ENCODE measurements at places on chromosomes 5 and 9.
A peak's percentile ranks its signal among the peaks of the same experiment; 100 is the strongest.

DNA sequence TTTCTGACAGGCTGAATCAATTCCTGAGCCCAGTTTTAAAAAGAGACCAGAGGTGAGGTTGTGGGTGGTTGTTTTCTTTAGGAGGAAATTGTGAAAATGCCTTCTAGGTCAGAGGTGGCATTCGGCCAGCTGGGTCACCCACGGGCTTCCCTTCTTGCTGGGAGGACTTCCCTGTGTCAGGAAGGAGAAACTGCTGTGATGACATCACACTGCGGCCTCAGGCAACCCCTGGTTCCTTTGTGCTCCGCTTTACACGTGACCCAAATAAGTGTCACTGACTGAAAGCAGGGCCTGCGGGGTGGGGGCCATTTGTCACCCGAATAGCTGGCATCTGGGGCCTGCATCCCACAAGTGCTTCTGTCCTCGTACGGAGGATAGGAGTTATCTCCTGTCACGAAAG is 39.7 kb downstream of the FABP6 start:
- DNase-seq: peak; percentile 79

GRCh38 chr5:130066644-130067043 is 162.4 kb downstream of the CHSY3 start:
- DNase-seq: no peak

DNA sequence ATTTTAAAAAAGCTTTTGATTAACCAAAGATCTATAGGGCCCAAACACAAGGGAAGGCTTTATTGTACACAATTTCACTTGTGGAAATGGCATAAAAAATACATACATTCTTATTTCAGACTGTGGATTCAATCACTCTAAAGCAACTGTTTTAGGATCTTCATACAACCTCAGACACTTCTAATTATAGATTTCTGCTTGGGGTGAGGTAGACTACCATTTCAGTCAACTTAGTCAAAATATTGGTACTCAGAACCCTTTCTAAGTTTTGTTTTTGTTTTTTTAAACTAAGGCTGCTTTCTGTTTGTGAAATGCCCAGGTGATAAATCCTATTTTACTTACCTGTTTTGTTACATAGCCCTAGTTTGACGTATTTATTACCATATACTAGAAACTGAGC is 284.5 kb upstream of the RASA1 start:
- DNase-seq: no peak

DNA sequence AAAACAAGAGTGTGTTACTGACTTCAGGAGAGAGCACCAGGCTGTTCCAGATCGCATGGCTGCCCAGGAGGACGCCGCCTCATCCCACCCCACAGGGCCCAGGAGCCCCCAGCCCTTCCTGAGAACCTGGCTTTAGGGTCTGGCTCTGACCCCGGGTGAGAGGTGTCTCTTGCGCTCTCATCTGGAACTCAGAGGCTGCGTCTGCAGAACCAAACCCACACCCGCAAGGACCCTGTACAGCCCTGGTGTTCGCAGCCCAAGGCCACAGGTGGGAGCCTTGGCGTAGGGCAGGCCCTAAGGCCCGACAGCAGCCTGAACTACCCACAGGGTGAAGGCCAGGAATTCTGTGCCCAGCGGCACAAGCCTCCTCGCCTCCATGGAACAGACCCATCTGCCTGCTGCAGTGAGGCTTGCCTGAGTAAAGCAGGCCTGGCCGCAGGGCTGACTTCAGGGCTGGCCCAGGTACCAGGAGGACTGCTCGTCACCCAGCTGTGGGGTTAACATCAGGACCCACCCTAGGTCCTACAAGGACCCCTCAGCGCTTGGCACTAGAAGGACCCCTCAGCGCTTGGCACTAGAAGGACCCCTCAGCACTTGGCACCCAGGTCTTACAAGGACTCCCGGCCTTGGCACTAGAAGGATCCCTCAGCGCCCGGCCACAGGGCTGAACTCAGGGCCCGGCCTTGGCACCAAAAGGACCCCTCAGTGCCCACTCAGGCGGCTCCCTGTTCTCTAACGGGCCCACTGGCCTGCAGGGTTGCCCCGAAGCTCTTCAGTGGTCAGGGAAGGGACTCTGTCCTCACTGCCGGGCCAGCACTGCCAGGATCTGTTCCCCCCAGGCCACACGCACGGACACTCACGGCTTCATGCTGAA is 48.2 kb downstream of the NKD2 start:
- DNase-seq: no peak

DNA sequence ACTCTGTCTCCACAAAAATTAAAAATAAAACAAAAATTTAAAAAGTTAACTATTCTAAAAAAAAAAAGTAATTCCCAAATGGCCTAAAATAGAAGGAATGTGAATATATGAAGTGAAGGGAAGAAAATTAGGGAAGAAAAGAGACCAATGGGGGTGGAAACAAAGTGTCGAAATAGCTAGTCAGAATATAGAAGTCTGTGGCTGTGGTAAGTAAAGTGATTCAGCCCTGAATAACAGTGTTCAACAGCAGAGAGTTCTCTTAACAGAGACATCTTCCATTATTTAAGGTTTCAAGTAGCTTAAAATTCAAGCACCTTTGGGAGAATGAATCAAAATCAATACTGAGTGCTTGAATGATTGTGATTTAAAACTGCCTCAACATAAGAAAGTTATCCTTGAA is 51.7 kb downstream of the LPAR1 start:
- DNase-seq: no peak

DNA sequence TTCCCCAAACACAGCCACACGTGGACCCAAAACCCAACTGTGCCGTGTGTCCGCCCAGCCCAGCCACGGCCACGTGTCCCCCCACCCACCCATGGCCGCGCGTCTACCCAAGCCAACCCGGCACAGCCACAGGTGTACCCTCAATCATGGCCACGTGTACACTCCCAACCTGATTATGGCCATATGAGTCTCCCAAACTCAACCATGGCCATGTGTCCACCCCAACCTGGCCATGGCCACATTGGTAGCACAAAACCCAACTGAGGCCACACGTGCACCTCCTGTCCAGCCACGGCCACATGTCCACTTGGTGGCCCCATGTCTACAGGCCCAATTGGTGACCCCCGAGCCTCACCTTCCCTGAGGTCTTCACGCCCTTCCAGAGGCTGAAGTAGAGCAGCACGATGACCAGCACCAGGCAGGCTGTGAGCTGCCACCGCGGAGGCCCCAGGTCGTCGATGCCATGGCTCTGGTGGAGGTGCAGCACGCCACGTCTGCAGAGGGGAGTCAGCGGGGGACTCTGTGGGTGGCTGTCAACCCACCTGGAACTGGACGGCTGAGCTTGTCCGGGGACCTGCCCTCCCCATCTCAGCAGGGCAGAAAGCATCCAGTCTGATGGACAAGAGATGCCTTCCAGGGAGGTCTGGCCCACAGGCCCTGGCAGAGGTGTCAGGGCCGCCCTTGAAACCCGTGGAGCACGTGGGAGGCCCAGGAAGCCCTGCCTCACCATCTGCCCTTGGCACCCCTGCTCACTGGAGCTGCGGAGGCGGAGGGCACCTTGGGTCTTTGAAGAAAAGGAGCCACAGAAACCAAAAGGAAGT is 23.5 kb downstream of the SLC6A3 start:
- no peak for DNase-seq

GRCh38 chr5:143247134-143247815 is 156.2 kb downstream of the NR3C1 start:
- DNase-seq: no peak

DNA sequence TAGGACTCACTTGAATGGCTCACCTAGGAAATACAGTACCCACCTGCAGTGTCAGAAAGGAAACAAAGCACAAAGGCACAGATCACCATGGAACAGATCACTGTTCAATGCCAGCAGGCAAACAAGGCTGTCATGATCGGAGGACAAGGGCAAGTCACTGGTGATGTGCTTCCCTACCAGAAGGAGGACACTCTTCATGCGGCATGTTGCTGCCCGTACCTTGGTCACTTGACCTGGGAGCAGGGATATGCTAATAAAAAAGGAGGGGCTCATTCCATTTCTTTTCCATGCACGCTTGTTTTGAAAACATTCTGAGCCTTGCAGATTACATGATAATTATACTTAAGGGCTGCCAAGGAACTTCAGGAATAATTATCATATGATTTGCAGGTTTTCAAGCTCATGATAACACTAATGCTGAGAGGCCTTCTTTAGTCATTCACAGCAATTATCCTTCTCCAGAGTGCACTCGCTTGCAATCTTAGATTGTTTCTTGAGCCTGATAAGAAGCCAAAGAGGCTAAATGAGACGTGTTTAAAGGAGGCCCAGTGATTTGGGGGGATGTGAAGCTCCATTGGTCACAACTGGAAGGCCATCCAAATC is 36.1 kb upstream of the STARD4 start:
- DNase-seq: no peak

GRCh38 chr5:169296419-169297143 is 4.4 kb downstream of the SLIT3 start:
- no peak for DNase-seq

DNA sequence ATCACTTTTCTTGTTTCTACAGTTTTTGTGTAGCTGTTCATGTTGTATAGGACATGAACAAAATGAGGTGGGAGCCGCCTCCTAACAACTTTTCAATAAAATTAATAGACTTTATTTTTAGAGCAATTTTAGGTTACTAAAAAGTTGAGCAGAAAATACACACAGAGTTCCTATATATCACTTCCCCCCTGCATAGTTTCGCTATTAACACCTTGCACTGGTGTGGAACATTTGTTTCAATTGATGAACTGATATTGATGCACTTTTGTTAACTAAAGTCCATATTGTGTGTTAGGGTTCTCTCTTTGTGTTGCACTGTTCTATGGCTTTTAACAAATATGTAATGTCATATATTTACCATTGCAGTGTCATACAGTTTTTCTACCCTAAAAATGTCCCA is 47.8 kb upstream of the KCNN2 start:
- no peak for DNase-seq

GRCh38 chr5:142508591-142508990 is 177.3 kb downstream of the FGF1 start:
- DNase-seq: no peak

- no peak for DNase-seq
These were observed 2.3 kb downstream of the DENND4C start for GRCh38 chr9:19232823-19233194.

- DNase-seq: no peak
These were observed 29.6 kb upstream of the PITX1 start for GRCh38 chr5:135063511-135064234.

DNA sequence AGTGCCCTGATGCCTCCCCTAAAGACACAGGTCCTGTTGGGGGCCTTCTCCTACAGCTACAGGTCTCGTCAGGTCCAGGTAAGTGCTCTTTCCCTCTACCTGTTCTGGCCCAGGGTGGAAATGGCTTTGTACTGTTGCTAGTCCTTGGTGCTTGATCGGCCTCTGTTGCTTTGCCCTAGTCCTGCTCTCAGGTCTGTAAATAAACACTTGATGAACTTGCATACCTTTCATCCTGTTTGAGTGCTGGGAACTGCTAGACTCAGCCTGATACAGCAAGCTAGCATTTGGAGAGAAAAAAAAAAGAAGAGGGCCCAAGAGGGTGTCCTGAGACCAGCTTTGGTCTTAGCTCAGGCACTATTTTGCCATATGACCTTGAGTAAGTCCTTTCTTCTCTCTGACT is 21.8 kb upstream of the ZNF618 start:
- DNase-seq: no peak

GRCh38 chr5:18807256-18808149 is 1173.2 kb downstream of the TAF11L14 start:
- no peak for DNase-seq

- no peak for DNase-seq
These were observed 1156.8 kb upstream of the SEMA6A start for GRCh38 chr5:117731446-117731845.

- DNase-seq: no peak
These were observed 121.0 kb upstream of the RETREG1 start for GRCh38 chr5:16737620-16738364.

- no peak for DNase-seq
These were observed 27.3 kb downstream of the RXRA start for GRCh38 chr9:134353539-134353938.

GRCh38 chr5:141636413-141637122 is at the start of the genes HDAC3 and RELL2:
HDAC3 (minus strand) TSS chr5:141636849; CDS start chr5:141636790, 59 bp downstream.
RELL2 (plus strand) TSS chr5:141636997; CDS start chr5:141638226, 1,229 bp downstream.
- DNase-seq: peak; percentile 90

DNA sequence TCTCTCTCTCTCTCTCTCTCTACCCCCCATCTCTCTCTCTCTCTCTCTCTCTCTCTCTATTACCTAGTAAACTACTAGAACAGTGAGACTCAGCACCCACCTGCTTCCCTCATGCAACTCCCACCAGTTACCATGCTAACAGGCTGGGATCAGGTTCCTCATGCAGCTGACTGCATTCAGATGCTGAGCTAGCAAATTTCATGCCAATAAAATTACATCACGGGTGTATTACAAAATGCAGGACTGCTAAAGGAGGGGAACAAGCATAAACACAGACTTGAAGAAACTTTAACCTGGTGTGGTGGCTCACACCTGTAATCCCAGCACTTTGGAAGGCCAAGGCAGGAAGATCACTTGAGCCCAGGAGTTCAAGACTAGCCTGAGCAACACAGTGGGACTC is 76.0 kb downstream of the CEMIP2 start:
- DNase-seq: peak; percentile 4

DNA sequence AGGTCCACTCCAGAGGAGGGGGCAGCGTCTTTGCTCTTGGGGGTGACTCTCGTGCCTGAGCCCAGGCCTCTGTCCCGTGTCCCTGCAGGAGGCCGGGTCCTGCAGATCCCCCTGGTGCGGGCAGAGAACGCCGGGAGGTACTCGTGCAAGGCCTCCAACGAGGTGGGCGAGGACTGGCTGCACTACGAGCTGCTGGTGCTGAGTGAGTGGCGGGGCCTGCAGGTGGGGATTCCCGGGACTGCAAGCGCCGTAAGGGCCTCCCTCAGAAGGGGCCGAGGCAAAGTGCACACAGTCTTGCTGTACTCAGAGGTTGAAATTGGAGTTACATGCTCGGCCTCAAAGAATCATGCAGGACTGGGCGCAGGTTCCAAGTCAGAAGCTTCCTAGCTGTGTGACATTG is 62.7 kb upstream of the ASS1 start:
- no peak for DNase-seq

DNA sequence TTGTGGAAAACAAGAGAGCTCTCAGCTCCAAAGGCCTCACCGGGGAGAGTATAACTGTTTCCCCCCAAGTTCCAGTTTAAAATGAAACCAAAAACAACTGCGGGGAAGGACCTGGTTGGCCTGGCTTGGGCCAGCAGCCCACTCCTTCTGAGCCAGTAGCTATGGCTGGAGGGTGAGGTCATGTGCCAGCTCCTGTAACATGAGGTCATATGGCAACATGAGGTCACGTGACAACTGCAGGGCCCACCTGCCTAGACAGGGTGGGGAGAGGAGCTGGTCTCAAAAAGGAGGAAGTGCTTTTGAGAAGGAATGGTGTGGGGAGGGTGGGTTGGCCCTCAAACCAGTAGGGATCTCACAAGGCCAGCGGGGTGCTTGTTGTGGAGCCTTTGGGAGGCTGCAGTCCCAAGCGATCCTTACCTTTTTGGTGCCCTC is 29.3 kb upstream of the CRB2 start:
- peak; percentile 80 for DNase-seq

GRCh38 chr5:61744690-61745619 is 412.9 kb downstream of the ZSWIM6 start:
- DNase-seq: no peak

DNA sequence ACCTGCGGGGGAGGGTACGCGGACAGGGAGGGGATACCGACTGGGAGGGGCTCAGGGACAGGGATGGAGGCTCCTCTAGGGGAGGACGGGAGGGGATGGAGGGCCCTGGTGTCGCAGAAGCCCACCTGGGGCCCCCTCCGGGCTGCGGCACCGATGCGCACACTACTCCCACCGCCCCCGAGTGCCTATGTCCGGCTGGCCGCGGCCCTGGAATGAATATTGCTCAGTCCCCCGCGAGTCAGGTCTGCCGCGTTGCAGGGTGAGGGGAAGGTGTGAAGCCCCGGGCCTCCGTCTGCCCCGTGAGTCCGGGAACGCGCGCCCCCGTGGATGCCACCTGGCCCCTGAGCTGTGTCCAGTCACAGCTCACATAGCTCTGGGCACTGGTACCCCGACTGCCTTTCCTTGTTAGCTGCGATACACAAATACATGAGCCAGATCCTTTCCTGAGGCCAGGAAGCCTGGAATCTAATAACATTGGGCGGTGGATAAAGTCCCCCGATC is 44.5 kb upstream of the PRSS3 start:
- no peak for DNase-seq

All from CD4-positive, alpha-beta T cell treated with Interferon gamma for 1 hour (primary cell).